ENCODE measurements at places on chromosomes 2 and 18. TPM values are rescaled to one million over a fixed set of nuclear protein-coding genes. Genes with fewer than 3 reads are reported as not detected.
A peak's percentile ranks its signal among the peaks of the same experiment; 100 is the strongest.

DNA sequence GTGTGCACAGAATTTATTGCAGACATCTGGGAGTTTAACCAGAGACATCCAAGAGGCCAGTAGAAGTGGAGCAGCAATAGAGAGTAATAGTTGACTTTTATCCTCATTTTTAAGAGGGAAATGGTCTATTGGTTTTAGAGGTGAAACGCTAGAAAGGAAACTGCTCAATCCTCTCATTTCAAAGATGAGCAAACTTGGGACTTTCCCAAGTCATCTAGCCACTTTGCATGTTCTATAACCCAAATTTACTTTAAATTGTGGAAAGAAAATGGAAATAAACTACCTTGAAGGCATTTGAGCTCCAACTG, 601.7 kb downstream of the ARHGAP15 start:
- DNase-seq, result no peak

GRCh38 chr2:135494503-135494902, 36.5 kb downstream of the ZRANB3 start:
- no peak for DNase-seq

GRCh38 chr2:173193925-173194324, 118.3 kb downstream of the MAP3K20 start:
- DNase-seq, result peak; percentile 48

GRCh38 chr2:33373986-33374385, 102.5 kb upstream of the RASGRP3 start:
- DNase-seq, result no peak

DNA sequence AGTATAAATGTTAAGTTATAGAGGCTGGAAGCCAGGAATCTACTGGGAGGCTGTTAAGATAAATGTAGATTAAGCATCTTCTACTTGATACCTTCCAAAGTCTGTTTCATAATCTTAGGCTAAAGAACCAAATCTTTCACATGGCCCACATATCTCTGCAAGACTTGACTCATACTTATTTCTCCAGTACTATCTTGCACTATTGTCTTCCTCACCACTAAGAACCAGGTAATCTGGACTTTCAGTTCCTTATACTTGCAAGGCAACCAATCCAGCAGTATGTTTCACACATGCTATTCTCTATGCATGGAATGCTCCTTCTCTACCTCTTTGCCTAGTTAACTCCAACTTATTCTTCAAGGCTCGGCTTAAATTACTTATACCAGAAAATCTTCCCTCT, 62.2 kb downstream of the RBMS1 start:
- no peak for DNase-seq

The MC2R gene
- total RNA-seq, result not detected

Data from M059J (cell line).